ENCODE measurements at places on chromosomes 2 and 18.

DNA sequence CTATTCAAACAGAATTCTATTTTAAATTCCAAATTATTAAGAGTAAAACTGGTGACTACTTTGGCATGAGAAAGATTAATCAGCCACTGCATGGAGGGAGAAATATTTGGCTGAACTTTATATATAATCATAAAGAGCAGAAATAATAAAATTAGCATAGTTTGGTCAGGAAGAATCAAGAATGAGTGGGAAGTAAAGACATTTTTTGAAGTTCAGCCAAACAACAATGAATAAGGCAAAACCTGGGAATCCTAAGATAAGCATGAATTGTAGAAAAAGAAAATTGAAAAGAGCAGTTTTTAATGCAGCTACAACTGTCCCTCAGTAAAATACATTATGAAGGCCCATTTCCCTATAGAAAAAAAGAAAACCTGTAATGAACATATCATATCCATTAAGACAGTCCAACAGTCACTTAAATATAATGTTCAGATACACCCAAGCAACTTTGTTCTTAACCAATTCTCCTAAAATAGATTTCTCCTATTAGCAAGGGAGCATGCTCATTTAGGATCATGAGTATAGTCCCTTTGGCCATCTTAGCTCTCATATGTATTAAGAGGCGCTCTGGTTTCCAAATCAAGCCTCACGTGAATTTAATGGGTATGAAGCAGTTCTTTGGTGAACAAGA lies 6.5 kb downstream of the TMEM17 start:
- peak; percentile 28 for DNase-seq

DNA sequence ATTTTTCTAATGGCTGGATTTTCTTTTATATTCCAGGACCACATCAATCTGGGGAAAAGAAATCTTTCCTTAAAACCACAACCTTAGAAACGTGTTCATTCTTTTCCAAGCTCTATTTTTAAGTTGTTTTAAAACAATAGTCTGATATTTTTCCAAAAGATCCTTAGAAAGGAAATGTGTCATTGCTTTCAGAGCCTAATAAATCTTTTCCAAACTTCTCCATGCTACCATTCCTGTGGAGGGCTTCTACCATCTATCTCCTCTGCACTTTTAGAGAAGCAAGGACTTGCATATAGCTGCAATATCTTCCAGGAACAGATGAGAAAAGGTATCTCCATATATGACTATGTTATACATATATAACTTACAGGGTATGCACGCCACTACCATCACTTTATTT lies 21.2 kb downstream of the WDFY1 start:
- DNase-seq, result no peak

DNA sequence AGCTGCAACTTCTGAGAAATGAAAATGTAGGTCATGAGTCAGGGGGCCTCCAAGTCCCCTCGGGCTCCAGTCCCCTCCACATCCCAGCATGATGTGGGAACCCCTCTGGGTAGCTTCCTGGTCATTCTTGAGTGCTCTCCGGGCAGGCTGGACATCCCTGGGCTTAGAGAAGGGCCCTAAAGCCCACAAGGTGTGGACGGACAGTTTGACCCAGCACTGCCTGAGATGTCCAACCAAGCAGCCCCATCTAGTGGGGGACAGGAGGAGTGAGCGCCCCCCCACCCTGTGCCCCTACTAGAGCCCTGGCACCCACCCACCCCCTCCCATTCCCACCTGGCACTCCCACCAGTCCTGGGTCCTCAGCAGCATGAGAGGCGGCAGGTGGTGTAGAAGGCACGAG lies 46.0 kb downstream of the CYP27C1 start:
- DNase-seq, result no peak

DNA sequence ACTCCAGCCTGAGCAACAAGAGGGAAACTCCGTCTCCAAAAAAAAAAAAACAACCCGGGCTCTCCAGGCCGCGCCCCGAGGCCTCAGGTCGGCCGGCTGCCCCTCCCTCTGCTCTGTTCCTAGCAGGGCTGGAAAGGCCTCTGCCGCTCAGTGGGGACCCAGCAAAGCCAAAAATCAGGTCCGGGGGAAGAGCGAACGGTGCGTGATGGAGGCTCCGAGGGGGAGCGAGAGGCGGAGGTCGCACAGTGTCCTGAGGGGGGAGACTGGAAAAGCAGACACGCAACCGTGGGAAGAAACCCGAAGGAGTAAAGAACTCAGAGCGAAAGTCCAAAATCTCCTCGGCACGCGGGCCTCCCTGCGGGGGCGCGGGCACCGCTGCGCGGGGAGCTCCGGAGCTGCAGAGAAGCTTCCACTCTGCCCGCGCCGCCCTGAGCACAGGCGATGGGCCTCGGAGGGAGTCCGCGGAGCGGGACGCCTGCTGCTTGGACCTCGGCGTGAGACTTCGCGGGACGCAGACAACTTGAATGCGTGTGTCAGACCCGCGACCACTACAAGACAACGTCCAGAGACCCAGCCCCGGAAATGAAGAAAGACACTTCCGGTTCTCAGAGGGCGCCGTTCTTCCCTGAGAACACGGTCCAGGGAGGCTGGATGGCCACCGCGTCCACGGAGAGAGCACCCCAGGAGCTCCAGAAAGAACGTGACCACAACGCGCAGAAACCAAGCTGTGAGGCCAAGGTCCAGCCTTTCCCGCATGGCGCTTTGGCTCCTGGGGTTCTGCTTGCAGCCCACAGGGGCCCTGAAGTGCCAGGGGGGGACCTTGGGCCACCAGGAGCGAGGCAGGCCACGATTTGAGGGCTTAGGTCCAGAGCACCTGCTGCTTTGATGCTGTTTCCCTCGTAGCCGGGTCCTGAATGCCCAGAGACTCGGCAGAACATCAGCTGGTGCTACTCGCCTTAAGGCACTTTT lies 219.8 kb downstream of the DPP10 start:
- DNase-seq, result no peak

DNA sequence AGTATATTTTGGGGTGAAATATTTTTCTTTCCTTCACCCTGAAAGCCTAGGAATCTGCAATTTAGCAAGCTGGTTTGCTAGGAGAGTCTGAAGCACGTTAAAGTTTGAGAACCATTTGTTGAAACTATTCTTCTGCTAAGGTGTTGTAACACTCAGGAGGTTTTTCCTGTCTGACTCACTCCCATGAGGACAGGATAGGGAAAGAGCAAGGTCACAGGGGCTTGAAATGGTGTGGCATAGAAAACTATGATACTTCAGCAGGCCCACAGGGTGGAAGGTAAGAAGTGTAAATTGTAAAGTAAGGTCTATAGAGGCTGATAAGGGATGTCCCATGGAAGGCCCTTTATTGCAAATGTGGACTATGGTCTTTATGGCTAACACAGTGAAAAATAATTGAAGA lies 177.7 kb upstream of the ZC3H15 start:
- no peak for DNase-seq

- no peak for DNase-seq
Measured at GRCh38 chr2:102359527-102359926, 3.9 kb downstream of the IL18R1 start.

GRCh38 chr18:77763530-77764145 lies 514.0 kb downstream of the GALR1 start:
- no peak for DNase-seq

DNA sequence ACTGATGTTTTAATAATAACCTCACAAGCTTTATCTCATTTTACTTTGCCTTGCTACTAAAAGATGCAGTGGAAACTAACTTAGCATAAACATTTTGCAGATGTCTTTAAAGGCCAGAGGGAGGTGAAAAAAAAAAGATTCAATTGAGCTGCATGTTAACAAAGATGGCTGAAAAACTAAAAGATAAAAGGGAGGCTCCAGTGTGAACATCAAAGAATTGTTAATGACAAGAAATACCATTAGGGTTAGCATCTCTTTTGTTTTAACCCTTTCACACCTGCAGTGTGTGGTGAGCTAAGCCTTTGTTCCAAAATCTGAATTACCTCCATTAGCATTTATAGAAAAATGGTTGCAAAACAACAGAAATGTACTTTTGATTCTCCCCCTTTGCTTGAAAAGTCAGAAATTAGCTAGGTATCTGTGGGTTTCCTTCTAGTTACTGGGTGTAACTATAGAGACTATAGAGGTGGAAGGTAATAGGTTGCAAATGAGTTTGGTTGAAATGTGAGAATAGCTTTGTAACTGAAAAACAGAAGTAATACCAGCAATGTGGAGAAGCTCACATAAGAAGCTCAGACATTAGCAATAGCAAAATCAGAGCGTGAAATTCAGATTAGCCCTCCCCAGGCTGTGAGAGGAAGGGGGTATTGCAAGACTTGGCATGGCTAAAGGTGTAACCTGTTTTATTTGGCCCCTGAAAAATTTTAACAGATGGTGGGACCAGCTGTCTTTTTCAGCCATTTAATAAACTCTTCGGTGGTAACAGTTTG lies 34.8 kb upstream of the SP5 start:
- no peak for DNase-seq

DNA sequence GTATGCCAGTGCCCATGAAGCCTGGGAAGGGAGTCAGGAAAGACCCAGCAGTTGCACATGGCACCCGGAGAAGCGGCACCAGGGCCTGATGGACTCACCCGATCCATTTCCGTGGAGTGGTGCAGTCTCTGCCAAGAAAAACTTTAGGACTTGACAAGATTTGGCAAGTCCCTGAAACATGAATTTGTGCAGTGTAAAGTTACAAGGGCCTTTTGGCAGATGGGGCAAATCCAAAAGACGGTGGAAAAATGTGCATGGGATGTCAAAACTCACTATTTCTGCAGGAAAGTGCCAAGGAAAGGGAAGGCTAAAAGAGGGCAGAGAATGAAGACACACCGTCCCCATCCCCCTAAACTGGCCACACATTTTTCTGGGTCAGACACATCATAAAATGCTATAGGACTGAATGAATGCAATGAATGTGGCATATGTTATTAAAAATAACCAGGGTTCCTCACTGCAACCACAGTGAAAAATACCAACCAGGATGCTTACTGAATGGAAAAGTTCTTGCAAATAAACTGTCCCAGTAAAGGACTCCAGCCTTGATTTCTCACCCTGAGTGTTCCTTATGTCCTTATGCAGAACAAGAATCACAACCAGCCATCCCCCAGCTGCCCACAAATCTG lies 173.5 kb upstream of the SIX2 start:
- DNase-seq, result no peak

GRCh38 chr18:58755304-58756010 lies 84.2 kb downstream of the MALT1 start:
- no peak for DNase-seq

DNA sequence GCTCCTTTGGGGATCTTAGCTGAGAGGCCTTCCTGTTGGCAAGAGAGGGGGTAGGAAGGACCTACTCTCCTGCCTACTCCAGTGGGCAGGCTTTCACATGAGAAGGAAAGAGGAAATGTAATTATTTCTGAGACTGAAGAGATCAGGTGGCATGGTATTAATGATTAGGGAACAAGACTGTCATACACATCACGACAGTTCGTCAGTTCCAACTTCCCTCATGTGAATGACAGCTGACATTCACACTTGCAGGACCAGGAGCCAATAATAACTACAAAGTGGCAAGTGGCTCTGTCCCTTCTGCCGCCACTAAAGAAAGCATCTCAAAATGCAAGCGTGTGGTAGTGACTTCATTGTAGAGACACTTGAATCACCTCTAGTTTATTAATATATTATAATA lies 90.0 kb downstream of the ZCCHC2 start:
- DNase-seq, result no peak

GRCh38 chr18:62614494-62614893 lies 91.7 kb downstream of the ZCCHC2 start:
- DNase-seq, result no peak

DNA sequence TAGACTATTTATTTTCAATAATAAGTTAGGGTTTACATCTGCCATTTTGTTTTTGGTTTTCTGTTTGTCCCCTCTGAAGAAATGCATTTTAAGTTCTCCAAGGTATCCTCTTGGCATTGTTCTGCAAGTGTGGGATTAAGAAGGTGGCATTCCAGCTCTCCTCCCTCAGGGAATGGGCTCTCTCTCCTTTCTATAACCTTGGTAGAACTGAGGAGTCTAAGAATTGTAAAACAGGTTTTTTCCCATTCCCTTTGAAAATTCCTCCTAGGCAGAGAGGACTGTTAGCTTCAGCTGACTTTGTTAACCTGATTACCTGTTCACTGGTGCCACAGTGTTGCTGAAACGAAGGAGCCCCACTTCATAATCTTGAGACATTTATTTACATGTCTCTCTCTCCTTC lies 26.1 kb upstream of the RAB1A start:
- no peak for DNase-seq

DNA sequence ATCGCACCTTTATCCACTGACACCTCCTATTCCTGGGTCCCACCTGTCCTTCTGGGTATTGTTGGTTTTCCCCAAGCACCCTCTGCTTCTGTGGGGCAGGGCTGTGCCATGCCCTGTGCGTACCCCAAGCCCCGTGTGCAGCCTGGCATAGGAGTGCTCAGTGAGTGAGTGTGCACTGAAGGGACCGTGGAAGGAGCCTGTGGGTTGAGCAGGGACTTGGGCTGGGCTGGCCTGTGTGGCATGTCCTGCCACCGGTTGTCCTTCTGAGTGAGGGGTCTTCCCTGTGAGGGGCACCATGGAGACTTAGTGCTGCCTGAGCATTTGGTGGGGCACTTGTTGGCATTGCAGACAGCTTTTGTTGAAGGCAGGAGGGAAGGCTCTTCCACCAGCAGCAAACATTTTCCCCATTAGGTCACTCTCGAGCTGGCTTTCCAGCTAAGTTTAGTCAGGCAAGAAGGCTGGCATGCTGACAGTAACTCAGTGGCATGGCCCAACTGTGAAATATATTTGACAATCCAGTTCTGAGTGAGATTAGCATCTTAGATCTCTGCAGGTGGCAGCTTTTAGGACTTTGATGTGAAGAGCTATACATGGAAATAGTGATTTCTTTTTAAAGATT lies 64.7 kb downstream of the LPIN1 start:
- no peak for DNase-seq

DNA sequence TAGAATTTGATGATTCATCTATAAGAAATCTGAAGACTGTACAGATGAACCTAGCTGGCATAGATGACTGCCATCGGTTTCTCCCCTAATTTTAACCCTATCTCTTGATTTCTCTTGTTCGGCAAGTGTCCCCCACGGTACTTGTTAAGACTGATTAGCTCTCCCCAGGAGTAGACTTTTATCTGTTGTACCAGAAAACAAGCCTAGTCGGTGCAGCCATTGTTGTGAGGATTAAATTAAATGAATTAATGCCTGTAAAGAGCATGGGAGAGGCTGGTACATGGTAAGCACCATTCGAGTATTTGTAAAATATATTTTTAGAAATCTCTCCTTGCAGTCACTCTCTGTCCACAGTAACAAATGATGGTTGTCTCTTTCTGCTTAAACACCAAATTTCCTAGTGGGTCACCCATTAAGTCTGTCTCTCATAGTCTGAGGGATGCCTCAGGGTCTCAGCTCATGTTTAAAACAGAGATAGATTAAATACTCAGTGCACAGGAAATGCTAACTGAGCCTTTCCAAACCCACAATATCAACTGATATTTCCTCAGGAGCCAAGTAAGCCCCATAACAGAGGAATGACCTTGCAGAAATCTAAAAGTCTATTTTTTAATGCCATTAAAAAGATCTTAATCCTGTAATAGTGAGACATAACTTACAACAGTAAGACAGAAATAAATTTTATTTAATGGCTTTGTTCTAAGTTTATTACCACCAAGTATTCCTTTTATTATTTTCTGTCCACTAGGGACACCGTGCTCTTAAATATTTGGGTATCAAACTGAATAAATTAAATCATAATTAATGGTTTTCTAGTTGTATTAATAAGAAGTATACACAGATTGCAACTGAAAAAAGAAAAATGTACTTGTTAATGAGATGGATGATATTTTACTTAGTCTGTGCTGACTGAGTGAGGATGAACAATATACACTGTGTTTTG lies 2.9 kb upstream of the B4GALT6 start:
- no peak for DNase-seq

GRCh38 chr2:157935378-157935906 lies 59.3 kb upstream of the ACVR1 start:
- no peak for DNase-seq

Measured in hematopoietic multipotent progenitor cell treated with erythropoietin and hydrocortisone succinate and interleukin-3 and kit ligand, for 17 days (in vitro differentiated cells).